Sigmoid colon (tissue), 7 donors: ENCODE measurements at places on chromosomes 7 and 10. TPM values are rescaled to one million over a fixed set of nuclear protein-coding genes. Genes with fewer than 3 reads are reported as not detected.

DNA sequence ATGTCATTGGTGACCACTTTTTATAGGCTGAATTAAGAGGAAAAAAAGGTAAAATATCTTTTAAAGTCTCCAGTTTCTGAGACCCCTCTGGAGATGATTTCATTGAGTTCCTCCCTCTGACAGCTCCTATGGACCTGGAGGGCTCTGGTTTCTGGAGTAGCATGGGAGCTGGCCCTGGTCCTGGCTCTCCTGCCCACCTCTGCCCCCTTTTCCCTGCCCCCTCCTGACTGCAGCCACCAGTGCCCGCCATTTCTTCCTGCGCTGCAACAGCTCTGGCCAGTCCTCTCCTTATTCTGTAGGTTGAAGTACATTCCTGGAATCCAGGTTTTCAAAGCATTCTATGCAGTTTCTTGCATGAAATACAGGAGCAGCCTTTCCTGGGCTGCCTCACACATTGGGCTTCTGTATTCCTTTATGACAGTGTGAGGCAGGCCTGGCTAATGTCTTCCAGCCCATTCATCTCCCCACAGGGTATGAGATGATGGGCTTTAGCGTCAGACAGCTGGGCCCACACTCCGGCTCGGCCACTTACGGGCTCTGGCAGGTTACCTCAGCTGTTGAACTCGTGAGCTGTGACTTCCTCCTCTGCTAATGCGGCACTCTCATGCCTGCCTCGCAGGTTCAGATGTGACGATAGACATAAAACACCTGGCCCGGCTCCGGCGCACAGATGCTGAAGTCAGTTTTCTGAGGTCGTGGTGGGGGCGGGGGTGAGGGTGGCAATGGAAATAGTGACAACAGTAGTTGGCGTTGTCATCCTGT lies 101.7 kb downstream of the MGMT start:
- no peak for DNase-seq

GRCh38 chr7:105924945-105925344 lies 38.1 kb upstream of the CDHR3 start:
- DNase-seq = no peak

- no peak for DNase-seq
These were observed 3.5 kb downstream of the PDLIM1 start for GRCh38 chr10:95287281-95287680.

- DNase-seq = peak; percentile 82
These were observed 36.9 kb downstream of the ASB13 start for GRCh38 chr10:5629303-5630111.

- no peak for DNase-seq
These were observed 100.6 kb downstream of the DYNC2I1 start for GRCh38 chr7:158956805-158957509.

- no peak for DNase-seq
These were observed 37.2 kb downstream of the FAM149B1 start for GRCh38 chr10:73205081-73205480.

DNA sequence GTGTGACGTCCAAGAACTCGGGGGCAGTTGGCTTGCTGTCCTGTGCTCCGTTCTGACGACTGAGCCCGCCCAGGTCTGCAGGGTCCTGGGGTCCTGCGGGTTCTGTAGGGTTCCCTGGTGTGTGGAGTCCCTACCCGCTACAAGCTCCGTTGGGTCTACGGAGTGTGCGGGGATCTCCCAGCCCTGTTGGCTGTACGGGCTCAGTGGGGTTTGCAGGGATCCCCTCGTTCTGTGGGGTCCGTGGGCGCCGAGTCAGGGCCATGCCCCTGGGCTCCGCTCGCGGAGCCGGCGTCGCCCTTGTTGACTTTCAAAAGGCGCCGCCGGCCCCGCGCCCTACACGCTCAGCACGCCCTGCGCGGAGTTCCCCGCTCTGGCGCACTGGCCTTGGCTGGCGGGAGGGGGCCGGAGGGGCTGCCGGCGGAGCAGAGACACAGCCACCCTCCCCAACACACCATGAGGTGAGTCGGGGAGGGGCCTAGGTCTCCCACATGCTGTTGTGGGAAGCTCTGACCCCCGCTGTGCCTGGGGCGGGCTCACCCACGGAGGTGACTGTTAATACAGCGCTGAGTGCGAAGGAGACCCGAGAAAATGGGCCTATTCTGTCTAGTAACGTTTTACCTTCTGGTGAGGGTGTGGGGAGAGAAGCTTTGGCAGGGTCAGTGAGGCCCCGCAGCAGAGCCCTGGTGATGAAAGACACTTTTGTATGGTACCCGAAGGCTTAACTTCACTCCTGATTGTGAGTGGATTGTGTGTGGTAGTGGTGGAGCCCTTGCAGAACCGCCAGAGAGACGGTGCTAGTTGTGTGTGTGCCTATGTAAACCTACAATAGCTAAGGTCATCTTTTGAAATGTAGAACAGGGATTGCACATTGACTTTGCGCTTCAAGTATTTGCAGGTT lies 8.1 kb downstream of the TASOR2 start:
- peak; percentile 66 for DNase-seq

GRCh38 chr7:151205730-151206129 lies 4.6 kb downstream of the H2BK1 start:
- no peak for DNase-seq

DNA sequence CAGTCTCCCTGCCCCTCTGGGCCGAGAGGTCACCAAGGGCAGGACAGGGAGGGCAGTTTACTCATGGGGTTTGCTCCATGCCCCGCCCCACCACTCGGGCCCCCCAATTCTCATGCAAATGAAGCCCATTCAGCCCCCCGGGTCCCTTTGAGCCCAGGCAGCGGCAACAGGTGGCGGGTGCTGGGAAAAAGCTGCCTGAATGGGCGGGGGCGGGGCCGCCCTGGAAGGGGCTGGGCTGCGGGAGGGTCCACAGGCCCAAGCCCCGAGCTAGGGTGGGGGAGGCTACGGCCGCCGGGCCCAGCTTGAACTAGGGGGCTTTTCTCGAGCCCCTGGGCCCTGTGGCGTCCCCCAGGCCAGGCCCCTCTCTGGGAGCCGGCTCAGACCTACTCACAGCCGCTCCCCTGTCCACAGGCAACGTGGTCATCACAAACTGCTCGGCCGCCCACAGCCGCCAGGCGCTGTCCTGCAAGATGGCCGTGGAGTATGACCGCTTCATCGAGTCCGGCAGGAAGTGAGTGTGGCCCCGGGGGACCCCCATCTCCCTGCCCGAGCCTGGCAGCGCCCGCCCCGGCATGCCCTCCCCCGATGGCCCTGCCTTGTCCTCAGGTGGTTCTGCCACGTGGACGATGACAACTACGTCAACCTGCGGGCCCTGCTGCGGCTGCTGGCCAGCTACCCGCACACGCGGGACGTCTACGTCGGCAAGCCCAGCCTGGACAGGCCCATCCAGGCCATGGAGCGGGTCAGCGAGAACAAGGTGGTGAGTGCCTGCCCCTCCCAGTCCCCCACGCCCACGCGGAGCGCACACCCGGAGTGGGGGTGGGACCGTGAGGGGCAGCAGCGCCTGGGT lies 5.5 kb downstream of the LFNG start:
- DNase-seq = no peak

- no peak for DNase-seq
These were observed 104.9 kb downstream of the GRK5 start for GRCh38 chr10:119312241-119312640.

- DNase-seq = no peak
These were observed 54.6 kb downstream of the DKK1 start for GRCh38 chr10:52368725-52369124.

DNA sequence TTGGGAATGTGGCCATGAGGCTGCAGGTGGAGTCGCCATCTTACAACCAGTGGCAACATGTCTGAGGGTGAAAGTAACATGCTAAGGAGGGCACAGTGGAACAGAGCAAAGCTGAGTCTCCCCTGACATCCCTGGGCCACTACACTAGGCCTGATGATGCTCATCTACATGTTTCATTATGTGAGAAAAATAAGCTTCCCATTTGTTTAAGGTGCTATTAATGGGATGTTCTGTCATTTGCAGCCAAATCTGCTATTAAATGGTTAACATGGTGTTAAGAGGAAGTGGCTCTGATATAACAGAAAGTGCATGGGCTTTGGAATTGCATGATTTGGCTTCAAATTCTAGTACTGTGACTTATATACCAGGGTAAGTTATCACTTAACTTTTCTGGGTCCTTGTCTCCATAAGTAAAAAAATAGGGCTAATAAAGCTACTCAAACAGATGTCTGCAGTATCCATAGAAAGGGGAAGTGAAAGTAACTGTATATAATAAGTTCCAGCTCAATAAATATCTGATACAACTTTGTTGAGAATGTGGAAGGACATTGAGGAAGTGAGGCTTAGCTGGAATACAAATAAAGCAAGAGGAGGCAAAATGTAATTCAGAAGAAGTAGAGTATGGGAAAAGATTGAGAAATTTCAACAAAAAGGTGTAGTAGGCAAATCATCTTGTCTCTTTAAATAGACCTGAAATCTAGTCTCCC lies 158.9 kb downstream of the RTKN2 start:
- DNase-seq = no peak

DNA sequence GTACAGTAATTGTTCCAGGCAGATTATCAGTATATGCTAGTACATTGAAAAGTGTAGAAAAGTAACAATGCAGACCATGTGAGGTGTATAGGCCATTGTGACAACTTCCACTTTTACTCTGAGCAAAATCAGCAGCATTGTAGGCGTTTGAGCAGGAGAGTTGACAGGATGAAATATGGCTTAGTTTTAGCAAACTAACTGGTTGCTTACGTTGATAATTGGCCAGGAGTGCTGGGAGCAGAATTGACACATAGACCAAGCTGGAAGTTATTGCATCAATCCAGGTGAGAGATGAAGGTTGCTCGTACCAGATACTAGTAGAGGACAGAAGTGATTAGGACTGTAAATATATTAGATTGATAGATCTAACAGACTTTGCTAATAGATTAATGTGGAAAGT lies 46.0 kb downstream of the LCOR start:
- DNase-seq = no peak

GRCh38 chr7:29976266-29976665 lies 13.3 kb downstream of the SCRN1 start:
- DNase-seq = no peak

DNA sequence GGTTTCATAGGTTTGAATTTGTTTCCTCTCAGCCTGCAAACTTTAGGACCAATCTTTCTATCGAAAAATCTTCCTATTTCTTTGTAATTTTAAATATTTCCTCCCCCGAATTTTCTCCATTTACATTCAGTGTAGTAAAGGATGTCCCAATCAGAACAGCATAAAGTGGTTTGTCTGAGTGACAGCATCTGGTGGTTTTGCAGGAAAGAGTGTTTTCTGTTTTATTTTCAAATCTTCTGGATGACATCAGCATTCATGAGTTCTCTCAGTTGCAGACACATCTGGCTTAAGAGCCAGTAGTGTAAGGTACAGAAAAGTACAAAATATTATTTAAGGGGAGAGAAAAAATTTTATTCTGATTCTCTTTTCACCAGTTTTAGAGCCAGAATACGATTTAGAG lies 634.8 kb downstream of the PHTF2 start:
- DNase-seq = no peak

GRCh38 chr10:23359692-23360380 lies 15.2 kb upstream of the C10orf67 start:
- DNase-seq = no peak

DNA sequence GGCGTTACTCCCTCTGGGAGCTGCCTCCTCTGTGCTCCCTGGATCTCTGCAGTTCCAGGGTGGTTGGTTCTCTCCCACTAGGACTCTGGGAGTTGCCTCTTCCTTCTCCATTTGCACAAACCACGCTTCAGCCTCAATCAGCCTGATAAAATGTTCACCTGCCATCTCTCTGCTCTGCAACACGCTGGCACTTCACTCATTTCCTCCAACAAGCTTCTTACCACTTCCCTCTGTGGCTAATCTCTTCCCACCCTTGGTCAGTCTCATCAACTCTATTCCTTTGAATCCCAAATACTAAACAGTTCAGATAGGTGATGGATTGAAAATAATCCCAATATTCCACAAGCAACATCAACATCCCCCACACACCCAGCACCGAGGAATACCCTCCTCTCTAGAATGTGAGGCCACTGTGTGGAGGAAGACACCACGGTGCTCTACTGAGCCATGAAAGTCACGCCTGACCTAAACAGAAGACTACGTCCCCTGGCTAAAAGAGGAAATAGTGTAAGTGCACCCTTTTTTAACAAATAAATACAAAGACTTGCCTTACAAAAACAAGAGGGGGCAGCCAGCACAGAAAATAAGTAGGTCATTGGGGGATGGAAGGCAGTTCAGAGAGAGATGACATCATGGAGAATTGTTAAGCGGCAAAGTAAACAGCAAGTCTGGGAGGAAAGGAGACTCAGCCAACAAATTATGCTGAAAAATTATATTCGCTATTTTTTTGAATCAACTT lies 1.9 kb upstream of the FAM170B start:
- DNase-seq = no peak

- DNase-seq = no peak
These were observed 116.1 kb downstream of the PKD1L1 start for GRCh38 chr7:47832105-47832715.

- no peak for DNase-seq
These were observed 209.2 kb upstream of the PPP2R2D start for GRCh38 chr10:131691481-131692090.

- no peak for DNase-seq
These were observed 34.4 kb downstream of the GHRHR start for GRCh38 chr7:30998180-30998579.

DNA sequence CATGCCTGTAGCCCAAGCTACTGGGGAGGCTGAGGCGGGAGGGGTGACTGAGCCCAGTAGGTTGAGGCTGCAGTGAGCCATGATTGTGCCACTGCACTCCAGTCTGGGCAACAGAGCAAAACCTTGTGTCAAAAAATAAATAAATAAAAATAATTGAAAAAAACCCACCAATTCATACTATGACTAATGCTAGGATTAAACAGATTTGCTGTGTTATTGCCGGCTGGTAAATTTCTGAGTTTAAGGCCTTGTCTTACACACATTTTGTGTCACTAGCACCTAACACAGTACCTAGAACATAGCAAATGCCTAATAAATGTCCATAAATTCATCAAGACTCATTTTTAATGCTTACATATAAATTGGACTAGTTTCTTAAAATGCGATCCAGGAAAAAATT lies 8.7 kb downstream of the ESYT2 start:
- no peak for DNase-seq

- no peak for DNase-seq
These were observed 5.0 kb downstream of the NIPSNAP2 start for GRCh38 chr7:55969391-55969790.

- no peak for DNase-seq
These were observed 405.0 kb downstream of the GRID1 start for GRCh38 chr10:85961479-85962067.

GRCh38 chr7:101998906-101999240 lies 181.4 kb downstream of the CUX1 start:
- no peak for DNase-seq

SHOC2 gene
- polyA plus RNA-seq = 33.0 TPM

FAM241B gene
- polyA plus RNA-seq = 6.9 TPM

FGFBP3 gene
- 1.2 TPM for polyA plus RNA-seq

ZNF365 gene
- polyA plus RNA-seq = not detected

CFTR gene
- polyA plus RNA-seq = 13.2 TPM

ABCC2 gene
- 1.8 TPM for polyA plus RNA-seq

KCNMA1 gene
- polyA plus RNA-seq = 15.3 TPM

AGR2 gene
- polyA plus RNA-seq = 370 TPM

NKX1-2 gene
- not detected for polyA plus RNA-seq

SLC35B4 gene
- 2.8 TPM for polyA plus RNA-seq

CRYGN gene
- 0.60 TPM for polyA plus RNA-seq
